ENCODE measurements at places on chromosomes 2 and 18. TPM values are rescaled to one million over a fixed set of nuclear protein-coding genes. Genes with fewer than 3 reads are reported as not detected.
A peak's percentile ranks its signal among the peaks of the same experiment; 100 is the strongest.

The DIPK1C gene
- 8.0 TPM for polyA plus RNA-seq

DNA sequence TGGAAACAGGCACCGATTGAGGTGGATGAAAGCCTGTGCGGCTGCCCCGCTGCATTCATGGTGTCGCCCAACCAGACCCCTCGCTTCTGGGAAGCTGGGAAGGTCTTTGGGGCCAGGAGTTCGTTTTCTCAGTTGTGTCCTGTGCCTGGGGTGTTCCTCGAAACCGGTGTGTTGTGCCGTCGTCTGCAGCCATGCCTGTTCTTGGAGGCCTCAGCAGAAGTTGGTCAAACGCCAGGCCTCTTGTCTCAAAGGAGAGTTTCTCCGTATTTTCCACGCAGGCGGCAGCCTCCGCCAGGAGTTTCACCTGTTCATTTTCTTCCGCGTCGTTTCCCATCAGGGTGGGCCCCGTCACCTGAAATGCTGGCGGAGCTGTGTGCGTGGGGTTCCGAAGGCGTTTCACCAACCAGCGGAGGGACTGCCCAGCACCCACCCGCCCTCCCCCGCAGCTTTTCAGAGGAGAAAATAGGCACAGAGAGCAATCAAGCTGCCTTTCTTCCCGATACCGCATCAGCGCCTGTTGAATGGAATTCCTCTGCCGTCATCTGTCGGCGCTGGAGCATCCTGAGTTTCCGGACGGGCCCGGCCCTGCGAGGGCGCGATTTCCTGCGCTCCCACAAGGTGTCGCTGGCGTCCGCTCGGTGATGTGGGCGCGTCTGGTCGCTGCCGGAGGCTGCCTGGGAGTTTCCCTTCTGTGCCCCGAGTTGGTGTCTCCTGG lies 17.0 kb upstream of the NFATC1 start:
- DNase-seq: peak; percentile 83

DNA sequence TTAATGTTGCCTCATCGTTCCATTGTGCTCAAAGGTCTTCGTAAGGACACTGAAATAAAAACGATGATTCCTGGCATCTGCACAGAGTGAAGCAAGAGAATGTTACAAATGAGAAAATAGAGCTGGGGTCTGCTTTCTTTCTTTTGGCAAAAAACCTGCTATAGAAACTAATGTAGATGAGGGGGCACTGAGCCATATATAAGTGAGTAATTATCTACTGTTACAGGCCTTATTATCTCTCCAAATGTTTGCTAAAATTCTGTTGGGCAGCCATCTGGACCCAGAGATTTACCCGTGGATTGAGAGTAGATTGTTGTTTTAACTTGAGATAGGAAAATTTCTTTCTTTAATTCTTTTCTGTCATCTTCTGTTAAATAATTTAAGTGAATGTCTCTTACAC lies 472.5 kb upstream of the PIK3C3 start:
- DNase-seq: no peak

GRCh38 chr2:208280234-208280633 lies 14.2 kb downstream of the PIKFYVE start:
- DNase-seq: no peak

DNA sequence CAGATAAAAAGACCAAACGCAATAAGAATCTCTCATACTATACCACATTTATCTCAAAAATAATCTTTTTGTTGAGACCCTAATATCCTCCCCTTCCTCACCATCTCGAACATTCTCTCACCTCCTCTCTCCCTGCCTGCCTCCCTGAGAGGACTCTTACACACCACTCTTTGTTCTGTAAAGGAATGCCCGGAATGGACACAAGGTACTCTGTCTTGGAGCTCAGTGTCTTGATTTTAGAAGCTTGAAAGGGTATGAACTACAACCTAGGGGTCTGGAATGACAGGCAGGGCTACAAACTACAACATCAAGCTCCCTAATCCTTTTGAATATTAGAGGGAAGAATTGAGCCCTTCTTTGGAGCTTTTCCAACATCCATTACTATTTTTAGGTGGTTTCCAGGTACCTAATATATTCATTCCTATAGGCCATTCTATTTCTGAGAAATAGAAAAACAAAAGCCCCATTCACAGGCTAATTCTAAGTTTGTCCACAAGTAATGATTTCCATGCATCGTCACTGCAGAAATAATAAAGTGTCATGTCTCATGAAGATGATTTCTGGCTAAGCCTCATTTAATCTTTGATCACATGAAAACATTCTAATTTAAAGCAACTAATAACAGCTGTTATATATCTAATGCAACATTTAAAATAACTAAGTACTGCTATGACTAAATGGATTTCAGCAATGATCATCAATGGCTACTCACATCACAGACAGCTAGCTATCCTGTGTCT lies 60.6 kb downstream of the LRP2 start:
- no peak for DNase-seq

The ZNF385B gene
- 0.59 TPM for polyA plus RNA-seq

DNA sequence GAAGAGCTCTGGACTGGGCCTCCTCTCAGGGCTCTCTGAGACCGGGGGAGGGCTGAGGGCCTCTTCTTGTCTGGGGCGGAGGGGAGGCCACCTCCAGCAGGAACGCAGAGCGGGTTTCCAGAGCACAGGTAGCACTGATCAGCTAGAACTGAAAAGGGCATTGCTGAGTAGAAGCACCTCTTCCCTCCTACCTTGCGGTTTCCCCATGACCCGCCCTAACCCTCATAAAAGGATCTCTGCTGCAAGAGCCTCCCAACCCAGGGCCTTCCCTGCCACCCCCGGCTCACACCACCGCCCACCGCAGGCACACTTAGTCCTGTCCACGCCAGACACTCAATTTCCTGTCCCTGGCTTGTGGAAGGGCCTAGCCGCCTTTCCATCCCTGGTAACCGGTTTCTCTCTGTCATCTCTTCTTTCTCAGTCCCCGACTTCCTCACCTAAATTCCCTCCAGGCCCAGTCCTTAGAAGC lies 966 bp downstream of the ADCY3 start:
- no peak for DNase-seq

- DNase-seq: no peak
Measured at GRCh38 chr18:22355069-22355468, 62.6 kb downstream of the CTAGE1 start.

The RESP18 gene
- polyA plus RNA-seq: not detected

GRCh38 chr2:38239452-38239851 lies 137.6 kb downstream of the ATL2 start:
- DNase-seq: no peak

GRCh38 chr2:232530626-232531260 lies 4.8 kb downstream of the CHRND start:
- DNase-seq: no peak

DNA sequence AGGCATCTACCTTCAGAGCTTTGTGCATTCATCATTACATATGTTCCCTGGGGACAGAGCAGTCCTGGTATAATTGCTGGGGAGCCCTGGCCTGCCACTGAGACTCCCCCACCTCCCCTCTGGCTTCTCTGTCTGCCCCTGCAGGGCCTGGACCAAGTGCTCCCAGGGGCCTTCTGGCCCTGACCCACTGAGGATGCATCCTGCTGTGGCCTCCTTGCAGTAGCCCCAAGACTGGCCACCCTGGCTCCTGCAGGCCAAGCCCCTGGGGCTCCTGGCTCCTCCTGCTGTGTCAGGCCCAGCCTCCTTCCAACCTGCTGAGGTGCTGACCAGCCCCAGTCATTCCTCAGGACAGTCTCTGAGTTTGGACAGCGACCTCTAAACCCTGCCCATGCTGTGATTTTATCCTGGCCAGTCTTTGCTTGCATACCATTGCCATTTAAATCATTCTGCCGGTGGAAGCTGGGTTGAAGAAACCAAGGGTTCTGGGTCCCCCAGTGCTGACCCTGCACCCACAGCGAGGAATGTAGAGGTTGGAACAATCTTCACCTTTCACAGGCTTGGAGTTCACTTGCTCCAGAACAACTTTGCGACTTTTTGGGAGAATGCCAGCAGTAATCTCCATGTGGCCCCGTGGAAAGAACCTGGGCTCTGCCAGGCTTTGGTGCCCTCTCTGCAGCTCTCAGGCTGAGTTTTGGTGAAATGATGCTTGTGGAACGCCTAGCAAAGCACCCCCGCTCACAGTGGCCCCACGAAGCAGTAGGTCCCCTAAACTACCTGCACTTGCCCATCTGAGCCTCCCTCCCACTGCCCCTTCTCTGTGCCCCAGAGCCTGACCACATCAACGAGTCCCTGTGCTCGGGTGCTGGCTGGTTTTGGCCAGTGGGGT lies 167.3 kb upstream of the GLI2 start:
- DNase-seq: no peak

The STPG4 gene
- polyA plus RNA-seq: 0.06 TPM

The RNF181 gene
- 282 TPM for polyA plus RNA-seq

DNA sequence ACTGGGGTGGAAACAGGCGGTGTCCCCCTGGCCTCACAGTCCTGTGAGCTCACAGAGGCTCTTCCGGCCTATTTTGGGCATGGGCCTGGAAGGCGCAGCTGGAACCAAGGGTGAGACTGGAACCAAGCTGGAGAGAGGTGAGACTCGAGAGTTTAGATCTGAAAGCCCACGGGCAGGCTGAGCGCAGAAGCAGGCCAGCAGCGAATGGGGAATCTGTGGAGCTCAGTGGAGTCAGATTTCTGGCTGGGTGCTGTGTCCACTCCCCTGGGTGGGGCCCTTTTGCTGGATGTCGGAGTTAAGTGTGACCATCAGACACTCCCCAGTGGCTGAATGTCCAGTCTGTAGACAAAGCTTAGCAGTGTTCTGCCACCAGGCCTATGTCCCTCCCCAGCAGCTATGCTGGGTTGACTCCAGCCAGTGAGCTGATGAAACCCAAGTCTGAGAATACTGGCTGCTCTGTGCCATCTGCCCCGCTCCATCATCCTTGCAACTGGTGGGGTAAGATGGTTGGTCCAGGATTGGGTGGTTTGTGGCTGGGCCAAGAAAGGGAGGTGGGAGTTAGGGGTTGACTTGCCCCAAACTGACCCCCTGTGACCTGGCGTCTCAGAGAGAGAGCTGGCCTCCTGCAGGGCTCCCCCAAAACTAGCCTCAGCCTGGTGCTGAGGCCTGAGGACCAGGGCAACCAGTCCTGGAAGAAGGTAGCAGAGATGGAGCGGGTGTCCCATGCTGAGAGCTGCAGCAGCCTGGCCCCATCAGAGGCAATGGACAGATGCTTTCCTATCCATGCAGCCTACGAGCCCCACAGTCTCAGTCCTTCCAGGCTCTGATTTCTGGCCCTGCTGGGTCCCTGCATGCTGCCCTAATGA lies 34.4 kb downstream of the CYP26B1 start:
- no peak for DNase-seq

The RBBP8 gene
- 7.8 TPM for polyA plus RNA-seq

DNA sequence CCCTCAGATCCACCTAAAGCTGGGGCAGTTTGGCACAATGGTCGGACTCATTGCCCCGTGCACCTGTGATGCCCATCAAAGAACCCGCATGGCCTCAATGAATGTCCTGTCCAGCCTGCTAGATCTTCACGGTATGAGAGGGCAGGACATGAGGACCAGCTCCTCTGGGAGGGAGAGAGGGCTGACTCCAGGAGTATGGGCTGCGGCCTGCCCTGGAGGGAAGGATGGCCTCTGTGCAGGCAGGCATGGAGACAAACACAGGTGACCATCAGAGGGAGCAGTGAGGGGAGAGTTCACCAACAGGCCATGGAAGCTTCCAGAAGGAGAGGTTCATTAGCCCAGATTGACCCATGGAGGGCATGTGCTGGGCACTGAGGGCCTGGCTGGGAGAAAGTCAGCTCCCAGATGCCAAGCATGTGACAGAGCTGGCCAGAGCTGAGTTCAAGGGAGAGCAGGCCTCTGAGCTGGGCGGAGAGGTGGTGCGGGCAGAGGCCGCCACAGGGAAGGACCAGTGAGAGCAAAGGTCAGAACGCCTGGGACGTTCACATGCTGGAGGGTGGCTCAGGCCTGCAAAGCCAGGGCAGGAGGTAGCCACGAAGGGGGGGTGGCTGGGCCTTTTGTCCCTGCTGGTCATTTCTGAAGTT lies 36.2 kb downstream of the HJURP start:
- DNase-seq: no peak

- DNase-seq: no peak
Measured at GRCh38 chr2:136207665-136208064, 89.7 kb upstream of the CXCR4 start.

The CNDP2 gene
- 48.9 TPM for polyA plus RNA-seq

DNA sequence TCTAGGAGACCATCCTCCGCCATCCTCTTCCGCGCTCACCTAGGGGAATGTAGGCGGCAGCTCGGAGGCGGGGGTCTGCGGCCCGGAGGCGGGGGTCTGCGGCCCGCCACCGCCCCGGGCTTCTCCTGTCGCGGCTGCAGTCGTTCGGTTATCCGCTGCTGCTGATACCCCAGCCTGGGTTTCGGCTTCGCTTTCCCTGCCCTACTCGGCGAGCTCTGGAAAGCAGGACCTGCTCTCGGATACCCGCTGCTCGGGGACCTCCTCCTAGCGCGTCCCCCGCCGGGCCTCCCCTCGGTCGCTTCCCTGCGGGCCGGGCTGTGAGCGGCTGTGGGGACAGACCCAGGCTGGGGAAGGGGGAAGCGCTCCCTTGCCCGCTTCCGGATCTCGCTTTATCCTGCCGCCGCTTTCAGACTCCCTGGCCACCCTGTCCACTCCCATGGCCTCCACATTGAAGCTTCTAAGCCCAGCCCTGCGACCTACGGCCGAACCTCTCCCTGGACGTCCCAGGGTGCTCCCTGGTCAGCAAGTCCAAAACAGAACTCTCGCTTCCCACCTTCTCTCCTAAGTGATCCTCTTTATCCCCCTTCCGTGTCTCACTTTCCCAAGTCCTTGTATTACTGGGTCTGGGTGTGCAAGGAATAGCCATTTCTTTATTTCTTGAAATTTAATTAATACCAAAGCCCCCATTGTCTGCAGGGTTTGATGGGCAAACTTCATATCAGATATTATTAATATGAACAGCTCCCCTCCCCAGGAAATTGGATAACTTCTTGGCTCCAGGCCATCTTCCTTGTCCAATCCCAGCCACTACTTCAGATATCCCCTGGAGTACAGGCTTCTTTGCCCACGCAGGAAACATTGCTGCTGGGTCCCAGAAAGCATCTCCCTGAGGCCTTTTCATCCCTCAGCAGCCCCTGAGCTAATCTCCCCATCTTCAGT lies 769 bp downstream of the FKBP1B start:
- DNase-seq: peak; percentile 9

- no peak for DNase-seq
Measured at GRCh38 chr2:73642338-73643018, at the start of gene NAT8. Gene NAT8, minus strand, starts transcription at chr2:73642422. Its CDS starts 794 bp downstream, at chr2:73641628.

DNA sequence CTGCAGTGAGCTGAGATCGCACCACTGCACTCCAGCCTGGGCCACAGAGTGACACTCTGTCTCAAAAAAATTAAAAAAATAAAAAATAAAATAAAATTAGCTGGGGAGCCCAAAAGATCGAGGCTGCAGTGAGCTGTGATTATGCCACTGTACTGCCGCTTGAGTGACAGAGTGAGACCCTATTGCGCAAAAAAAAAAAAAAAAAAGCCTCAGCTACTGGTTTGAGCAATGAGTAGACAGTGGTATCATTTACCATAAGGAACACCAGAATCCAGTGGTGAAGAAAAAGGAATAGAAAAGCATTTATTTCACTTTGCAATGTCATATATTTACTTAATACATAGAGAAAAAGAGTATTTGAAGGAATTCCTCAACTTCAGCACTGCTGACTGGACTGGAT lies 3.0 kb downstream of the SAP130 start:
- DNase-seq: no peak

DNA sequence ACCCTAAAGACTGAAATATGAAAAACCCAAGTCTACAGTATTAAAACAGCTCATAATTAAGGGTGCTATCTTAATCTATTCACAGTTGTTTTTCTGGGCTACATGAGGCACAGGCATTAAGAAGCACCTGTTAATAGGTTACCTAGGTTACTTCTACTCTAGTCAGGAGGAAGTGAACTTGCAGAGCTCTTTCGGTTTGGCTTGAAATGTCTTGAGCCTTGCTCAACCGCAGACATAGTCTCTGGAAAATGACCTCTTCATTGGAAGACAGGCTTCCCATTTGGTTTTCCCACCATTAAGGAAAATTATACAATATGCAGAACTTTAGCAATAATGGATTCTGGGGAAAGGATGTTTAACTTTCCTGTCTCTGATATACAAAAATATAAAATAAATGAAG lies 142.3 kb upstream of the KCNJ3 start:
- DNase-seq: no peak

The DNAJC5G gene
- 0.19 TPM for polyA plus RNA-seq
